ENCODE measurements at places on chromosomes 4 and X.

- no peak for DNase-seq
These were observed 508.1 kb upstream of the ARX start for GRCh38 chrX:25523574-25524540.

DNA sequence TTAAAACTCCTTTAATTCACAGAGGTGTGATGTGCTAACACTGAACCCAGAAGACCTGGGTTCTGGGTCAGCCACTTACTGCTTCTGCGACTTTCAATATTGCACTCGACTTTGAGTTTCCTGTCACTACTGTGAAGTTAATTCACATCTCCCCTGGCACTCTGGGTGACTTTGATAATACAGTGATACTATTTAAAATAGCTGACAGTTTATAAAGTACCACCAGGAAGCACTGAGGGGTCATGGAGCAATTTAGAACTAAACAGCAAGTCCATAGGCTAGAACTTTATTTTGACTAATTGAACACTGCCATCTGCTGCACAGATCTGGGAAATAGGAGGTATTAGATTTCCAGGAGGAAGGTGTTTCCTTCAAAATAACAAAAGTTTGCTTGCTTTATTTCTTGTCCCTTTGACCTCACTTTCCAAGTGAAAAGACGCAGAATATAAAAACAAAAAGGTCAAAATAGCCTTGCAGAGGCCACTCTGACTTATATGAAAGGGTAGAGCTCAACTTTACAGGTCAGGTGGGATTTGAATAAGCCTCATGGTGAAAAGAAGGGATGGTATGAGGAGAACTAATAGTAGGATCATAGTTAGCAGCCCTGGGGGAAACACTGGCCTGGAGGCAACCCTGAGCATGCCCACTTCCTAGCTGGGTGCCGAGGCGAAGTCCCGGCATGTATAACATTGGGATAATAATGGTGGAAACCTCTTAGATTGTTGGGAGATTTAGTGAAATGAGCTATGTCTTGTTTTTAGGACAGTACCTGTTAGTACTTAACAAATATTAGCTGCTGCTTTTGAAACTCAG lies 53.4 kb downstream of the ZNF518B start:
- no peak for DNase-seq

DNA sequence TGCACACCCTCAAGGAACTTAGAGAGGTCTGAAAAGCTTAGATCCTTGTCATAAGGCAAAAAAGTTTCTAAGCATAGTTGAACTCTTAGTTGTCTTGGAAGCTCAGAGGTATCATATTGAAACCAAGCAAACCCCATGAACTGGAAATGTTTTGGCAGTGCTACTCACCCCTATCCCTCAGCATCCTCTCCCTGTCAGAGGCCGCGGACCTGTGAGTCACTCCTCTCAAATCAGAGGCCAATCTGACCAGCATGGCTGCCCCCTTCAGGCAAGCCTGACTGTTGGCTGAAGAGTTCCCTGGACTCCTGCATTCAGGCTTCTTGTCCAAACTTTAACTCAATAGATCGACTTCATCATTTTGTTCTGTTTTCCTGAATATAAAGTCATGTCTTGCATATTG lies 69.4 kb downstream of the KCNIP4 start:
- DNase-seq: no peak

GRCh38 chrX:149284616-149285015 lies 220.5 kb downstream of the IDS start:
- DNase-seq: no peak

DNA sequence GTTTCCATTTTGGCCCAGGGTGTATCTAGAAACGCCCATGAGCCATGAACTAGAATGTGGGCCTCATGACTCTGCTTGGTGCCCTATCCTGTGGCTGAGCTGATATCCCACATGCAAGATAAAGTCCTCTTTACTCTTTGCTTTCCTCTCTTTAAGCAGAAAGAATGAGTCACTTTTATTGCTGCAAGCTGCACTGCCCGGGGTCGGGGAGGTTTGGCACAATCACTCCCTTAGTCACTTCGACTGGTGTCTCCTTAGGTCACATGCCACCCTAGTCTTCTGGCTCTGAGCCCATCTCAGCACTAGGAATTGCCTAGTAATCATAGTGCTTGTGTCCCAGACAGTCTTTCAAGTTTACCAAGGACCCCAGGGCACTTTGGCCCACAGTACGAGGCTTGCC lies 75.1 kb upstream of the CXorf66 start:
- no peak for DNase-seq

- DNase-seq: no peak
These were observed 277.4 kb upstream of the PITX2 start for GRCh38 chr4:110900213-110900769.

- DNase-seq: no peak
These were observed 559 bp upstream of the FAM47E start for GRCh38 chr4:76250962-76251361.

DNA sequence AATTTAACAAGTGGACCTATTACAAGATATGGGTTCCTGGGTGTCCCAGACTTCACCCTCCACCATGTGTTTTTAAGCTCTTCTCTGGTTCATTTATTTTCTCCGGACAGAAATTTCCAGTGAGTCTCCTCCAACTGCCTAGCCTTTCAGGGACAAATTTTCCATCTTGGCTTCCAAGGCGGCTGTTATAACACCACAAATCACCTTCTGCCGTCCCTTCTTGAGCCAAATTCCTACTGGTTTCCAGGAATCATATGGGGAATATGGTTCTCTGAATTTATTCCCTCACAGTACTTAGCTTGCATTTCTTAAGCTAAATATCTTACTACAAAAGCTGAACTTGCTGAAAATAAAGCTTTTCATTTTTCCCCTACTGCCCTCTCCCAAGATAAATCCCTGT lies 18.8 kb downstream of the NEXMIF start:
- DNase-seq: no peak

GRCh38 chr4:150580306-150580705 lies 1.6 kb upstream of the MAB21L2 start:
- DNase-seq: no peak

DNA sequence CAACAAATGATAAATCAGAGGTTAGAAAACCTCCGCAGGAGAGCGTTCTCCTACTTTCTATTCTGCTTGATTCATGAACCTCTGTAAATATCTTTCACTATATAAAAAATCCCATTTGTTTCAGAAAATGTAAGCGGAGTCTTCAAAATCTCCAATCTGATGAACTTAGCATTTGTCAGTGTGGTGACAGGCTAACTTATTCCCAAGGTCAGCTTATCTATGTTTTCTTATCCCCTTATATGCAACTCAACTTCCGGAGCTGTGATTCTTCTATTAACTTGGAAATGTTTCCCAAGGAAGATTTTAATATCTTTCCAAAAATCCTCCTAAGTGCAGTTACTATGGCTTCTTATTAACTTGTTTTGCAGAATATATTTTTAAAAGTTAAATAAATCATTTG lies 87.5 kb upstream of the C1QTNF7 start:
- DNase-seq: no peak

GRCh38 chr4:98491899-98492559 lies 166.4 kb downstream of the TSPAN5 start:
- no peak for DNase-seq

DNA sequence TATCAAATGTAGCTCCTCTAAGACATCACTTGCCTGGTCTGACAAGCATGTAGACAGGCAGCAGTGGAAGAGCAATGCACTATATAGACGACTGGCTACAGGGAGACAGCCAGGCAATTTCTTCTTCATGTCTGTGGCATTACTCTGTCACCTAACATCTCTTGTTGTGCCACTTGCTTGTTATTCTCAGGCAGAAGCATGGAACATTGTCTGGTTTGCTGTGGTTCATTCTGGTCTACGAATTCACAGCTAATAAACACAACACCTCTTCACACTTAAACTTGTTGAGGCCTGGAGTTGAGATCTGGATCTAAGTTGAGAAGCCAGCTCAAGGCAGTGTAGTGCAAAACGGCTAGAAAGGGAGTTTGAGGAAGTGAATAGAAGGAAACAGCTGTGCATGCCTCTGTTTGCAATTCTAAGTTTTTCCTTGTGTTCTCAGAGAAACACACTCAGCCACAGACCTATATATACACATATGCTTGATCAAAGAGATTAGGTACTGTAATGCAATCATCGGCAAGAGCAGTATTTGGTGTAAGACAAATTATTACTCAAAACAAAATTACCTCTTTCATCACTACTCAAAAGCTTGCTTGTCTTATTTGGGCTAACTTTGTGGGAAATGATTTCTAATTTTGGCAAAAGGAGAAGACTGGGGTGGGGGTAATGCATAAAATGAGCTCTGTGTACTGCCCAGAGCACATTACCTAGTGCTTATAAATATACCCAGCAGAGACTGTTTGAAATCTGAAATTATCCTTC lies 243.8 kb downstream of the PPP3CA start:
- no peak for DNase-seq

GRCh38 chrX:31590581-31591114 lies 518.8 kb upstream of the FTHL17 start:
- DNase-seq: no peak

DNA sequence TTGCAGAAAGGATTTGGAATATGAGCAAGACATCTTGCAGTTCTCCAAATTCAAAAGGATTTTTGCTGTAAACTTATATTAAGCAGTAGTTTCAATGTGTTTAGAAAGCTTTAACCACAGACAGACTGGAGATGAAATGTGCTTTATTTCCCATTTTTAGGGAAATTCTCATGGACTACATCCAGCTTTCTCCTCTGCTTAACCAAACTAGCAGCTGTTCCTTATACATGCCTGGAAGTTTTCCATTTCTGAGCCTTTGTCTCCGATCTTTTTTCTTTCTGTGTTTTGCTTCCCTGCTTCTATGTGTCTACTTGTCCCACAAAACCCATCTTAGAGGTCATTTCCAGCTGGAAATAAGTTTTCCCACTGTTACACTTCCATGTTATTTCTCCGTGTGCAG lies 41.6 kb downstream of the TMA16 start:
- no peak for DNase-seq

DNA sequence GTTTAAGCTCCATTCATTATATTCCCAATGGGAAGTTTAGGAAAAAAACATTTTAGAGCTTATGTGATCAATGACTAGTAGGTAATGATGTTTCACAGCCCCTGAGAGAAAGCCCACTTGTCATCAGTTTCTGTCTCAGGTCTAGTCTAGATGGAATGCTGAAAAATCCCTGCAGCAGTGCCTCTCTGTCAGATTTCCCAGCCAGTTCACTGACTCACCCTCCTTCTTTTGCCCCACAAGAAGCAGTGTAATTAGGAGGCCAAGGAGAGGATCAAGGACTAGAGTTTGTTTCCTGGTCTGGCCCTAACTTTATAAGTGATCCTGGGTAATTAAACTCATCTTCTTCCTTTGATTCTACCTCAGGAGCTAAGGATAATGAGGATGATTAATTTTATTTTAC lies 118.7 kb upstream of the ANXA3 start:
- DNase-seq: no peak

- DNase-seq: no peak
These were observed 4.6 kb downstream of the RNF175 start for GRCh38 chr4:153755186-153755585.

DNA sequence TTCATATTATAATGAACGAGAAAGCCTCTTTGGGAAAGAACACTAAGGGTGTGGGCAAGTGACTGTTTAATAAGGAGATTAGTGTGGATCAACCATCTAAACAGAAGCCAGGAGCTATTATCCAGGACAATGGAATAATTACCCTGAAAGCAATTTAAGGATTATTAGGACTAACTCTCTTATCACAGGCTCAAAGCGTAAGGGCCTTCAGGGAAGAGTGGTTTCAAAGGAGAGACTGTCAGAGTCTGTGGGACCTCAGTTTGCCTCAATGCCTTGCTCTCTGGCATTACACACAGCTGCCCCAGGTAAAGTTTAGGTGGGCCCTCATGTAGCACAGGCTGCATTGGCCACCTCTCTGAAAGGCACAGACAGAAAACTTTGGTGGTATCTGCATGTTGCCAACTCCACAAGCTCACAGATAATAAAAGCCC lies 717.2 kb upstream of the ADGRL3 start:
- DNase-seq: no peak

DNA sequence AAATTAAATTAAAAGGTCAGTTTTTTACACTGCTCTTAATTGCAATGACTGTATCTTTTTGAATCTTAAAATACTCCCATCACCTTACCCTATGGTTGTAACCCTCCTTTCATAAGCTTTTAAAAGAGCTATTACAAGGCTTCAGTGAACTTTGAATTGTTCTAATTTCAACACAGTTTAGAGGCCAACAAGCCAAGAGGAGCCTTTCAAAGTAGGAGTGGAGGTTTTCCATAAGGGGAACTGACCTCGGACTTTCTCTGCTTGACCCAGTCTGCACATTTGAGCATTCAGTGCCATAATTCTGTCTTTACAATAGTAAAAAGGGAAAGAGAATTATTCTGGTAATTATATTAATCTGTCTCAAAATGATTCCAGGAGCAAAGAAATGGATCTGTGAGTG lies 98.9 kb downstream of the PARM1 start:
- no peak for DNase-seq

DNA sequence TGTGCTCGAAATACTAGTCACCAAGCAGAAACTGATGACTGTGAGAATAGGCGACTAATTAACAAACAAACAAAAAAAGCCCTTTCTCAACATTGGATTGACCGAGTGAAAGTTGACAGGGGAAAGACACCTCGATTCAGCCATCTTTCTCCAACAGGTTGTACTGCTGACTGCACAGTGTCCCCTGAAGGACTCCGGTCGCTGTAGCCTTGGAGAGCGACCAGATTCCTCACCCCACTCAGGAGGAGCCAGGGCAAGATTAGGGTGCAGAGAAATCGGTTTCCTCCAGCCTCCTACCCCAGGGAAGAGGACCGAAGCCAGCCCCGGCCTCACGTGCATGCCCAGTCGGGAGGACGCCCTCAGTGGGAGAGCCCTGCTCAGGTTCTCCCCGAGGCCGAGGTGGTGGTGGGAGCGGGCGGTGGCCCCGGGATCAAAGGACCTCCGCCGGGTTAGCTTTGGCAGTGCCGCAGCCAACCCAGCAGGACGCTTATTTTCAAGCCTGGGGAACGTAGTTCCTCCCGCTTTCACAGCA lies 1.1 kb upstream of the RAP1GDS1 start:
- no peak for DNase-seq

- no peak for DNase-seq
These were observed 47.3 kb downstream of the PJA1 start for GRCh38 chrX:69117876-69118526.

GRCh38 chrX:3713225-3713936 lies at the start of gene PRKX:
TSS of gene PRKX (minus strand) at chrX:3713649. CDS start at chrX:3713253, 396 bp downstream.
- DNase-seq: peak; percentile 64

DNA sequence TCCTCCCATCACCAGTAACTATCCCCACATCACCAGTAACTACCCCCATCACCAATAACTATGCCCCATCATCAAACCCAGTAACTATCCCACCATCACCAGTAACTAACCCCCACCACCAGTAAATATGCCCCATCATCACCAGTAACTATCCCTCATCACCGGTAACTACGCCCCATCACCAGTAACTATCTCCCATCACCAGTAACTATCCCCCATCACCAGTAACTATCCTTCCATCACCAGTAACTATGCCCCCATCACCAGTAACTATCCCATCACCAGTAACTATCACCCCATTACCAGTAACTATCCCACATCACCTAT lies 2.9 kb downstream of the ASMTL start:
- no peak for DNase-seq

Measured in stimulated activated CD4-positive, alpha-beta T cell treated with anti-CD3 and anti-CD28 coated beads, Interleukin-4, amount 100 ng/mL, for 4 hours (primary cell).